NCI-H226 (cell line): ENCODE measurements at places on chromosomes 5 and 9.

- no peak for DNase-seq
Observed at GRCh38 chr5:57007344-57007743, 55.4 kb upstream of the MIER3 start.

- DNase-seq = peak; percentile 38
Observed at GRCh38 chr9:128899566-128900322, 17.8 kb downstream of the LRRC8A start.

- no peak for DNase-seq
Observed at GRCh38 chr5:93601802-93602155, 18.8 kb downstream of the NR2F1 start.

DNA sequence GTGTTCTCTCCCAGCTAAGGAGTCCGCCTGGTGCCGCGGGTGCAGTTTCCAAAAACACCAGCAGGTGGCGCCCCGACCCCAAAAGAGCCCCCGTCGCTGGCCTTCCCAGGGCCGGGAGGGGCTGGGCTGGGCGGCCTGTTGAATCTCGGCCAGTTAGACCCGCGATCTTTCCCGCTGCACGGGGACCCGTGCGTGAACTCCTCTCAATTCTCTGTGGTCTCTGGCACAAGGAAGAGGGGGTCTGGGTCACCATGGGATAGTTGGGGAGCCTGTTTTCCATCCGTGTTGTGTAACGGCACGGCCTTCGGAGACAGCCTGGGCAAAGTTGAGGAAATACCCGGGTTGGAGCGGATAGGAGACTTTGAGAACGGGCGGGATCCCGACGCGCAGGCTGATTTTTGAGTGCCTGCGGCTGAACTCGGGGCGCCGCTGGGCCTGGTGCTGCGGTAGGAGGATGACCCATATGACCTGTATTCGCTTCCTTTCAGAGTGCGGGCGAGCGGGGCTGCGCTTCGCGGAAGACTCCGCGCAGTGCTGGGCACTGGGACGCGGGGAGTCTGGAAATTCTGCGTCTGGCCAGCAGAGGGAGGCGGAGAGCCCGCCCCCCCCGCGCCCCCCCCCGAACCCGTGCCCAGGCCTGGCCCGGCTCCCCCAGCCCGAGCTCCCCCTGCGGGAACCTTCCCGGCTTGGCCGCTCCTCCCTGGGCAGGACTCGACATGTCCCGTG, 7.9 kb upstream of the PSD2 start:
- peak; percentile 70 for DNase-seq

- DNase-seq = no peak
Observed at GRCh38 chr9:133349965-133350616, 2.1 kb downstream of the RPL7A start.

DNA sequence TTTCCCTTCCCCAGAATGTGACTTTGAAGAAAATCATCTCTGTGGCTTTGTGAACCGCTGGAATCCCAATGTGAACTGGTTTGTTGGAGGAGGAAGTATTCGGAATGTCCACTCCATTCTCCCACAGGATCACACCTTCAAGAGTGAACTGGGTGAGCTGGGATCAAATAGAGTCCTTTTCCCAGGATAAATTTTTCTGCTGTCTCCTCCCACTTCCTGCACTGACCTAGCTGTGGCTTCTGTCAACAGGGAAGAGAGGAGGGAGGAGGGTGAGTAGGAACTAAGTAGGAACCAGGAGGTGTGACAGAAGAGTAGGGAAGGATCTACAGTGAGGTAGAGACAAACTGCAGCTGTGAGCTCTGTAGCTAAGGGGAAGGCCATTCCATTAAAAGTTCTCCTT, 69.3 kb downstream of the MAMDC2 start:
- peak; percentile 34 for DNase-seq

DNA sequence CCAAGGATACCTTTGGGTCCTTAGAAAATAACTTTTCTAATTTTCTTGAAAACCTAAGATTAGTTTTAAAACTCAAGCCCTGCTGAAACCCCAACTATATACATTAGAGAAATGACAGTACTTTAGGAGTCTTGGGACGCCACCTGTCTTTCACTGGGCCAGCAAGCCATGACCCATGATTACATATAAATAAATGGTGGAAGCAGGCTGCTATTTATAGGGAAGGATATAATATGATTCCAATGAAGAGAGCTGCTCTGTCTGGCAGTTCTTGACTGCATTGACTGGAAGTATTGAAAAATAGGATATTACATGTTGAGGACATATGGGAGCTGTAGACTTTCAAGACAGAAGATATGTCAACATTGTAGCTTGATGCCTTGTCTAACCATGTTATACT, 7.3 kb downstream of the JMY start:
- no peak for DNase-seq

- no peak for DNase-seq
Observed at GRCh38 chr5:14665949-14666348, 1.4 kb downstream of the OTULIN start.

- no peak for DNase-seq
Observed at GRCh38 chr9:112327718-112328450, 5.5 kb downstream of the PTBP3 start.

- DNase-seq = no peak
Observed at GRCh38 chr9:110887276-110887675, 151.0 kb downstream of the LPAR1 start.

DNA sequence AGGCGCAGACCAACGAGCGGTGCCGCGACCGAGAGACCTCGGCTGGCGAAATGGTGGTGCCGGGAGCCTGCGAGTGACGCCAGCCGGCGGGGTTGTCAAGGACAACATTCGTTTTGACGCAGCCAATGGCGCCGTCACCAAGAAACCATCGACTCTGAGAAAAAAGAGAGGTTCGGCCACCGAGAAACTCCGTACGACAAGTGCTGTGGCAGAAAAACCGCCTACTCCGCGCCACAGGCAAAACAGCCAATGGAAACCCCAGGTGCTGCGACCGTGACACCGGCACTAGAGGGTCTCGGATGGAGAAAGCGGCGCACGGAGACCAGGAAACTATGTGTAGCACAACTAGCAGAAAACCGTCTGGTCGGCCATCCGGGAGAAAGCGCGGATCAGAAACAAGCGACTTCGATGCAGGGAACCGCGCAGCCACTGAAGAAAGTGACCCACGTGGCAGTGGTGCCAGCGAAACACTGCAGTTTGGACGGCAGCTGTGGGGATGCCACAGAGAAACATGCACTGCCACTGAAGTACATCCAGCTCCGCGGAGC, 88.8 kb downstream of the ANXA2R start:
- DNase-seq = no peak

GRCh38 chr9:121199921-121200320, 1.7 kb downstream of the RAB14 start:
- DNase-seq = no peak

DNA sequence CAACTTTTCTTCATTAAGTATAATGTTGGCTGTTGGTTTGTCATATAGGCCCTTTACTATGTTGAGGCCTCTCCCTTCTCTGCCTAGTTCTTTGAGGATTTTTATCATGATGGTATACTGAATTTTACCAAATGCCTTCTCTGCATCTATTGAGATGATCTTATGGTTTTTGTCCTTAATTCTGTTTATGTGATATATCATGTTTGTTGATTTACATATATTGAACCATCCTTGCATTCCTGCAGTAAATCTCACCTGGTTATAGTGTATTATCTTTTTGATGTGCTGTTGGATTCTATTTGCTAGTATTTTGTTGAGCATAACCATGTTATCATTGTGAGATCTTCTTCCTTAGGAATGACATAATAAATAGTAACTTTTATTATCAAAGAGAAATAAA, 362.9 kb downstream of the CCDC171 start:
- DNase-seq = no peak

- no peak for DNase-seq
Observed at GRCh38 chr9:104177676-104178075, 83.6 kb downstream of the SMC2 start.

DNA sequence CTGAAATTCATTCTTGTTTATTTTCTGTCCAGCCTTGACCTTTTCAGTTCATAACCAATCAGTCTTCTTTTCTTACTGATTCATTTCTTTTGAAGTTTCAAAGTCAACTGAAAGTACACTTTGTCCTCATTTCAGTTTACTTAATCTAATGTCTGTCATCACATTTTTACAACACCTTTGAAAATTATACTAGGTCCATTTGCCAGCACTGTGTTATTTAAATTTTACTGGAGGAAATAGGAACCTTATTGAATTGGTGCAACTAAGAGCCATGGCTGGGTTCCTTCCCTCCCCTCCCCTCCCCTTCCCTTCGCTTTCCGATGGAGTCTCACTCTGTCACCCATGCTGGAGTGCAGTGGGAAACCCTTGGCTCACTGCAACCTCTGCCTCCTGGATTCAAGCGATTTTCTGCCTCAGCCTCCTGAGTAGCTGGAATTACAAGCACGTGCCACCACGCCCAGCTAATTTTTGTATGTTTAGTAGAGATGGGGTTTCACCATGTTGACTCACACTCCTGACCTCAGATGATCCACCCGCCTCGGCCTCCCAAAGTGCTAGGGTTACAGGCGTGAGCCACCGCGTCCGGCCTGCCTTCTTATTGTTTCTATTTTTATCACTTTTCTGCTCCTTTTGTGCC, 6.3 kb downstream of the RMI1 start:
- DNase-seq = no peak

DNA sequence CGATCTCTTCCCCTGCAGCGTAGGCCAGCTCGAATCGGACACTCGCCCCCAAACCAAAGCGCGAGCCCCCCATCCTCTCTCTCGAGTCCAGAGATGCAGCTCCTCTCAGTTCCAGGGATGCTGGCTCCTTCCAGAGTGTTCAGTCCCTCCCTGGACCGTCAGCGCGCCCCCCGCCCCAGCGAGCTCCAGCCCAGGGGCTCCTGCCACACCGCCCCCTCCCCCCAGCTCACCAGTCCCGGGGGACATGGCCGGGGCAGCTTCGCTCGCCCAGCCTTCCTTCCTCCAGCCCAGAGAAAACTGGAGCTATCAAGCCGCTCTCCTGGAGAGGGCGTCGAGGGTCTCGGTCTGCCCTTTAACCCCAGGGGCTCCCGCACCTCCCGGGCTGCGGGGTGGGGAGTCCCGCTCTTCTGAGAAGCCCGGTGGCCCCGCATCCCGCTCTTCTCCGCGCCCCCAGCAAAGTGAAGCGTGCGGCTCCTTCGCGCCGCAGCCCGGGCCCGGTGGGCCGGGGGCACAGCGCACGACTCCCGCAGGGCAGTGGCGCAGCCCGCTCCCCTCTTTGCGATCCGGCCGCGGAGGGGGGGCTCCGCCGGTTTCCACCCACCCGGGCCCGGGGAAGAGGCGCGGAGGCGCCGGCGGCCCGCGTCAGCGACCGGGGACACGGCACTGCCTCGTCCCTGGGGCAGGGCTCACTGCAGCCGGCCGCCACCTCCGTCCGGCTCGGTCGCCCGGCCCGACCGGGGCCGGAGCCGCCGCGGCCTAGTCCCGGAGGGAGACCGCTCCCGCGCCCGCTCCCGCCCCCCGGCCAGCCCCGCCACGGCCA, 587 bp downstream of the MIER3 start:
- DNase-seq = peak; percentile 14

DNA sequence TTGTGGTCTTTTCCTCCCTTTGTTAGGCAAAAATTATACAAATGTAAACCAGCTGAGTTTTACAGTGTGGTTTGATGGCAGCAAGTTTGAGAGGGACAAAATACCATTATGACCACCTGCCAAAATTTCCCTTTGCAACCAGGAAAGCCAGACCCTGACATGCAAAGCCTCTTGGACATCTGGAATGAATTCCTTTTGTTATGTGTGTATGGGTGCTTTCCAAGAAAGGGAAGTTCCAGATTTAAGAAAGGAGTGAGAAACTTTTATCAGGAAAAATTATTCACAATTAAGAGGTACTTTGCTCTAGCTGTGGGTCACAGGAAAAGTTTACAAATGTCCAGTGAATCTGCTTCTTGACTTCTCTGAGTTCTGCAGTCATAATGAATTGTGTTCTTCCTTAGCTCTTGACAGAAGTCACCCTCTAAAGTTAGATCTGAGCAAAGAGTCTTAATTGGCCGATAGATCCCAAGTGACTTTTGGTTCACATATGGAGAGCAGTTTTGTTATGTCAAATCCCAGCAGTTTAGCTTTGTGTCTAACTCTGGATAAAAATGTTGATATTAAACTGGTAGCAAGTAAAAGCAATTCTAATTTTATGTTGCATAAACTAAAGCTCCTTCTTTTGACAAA, 295.9 kb upstream of the ZNF608 start:
- no peak for DNase-seq

DNA sequence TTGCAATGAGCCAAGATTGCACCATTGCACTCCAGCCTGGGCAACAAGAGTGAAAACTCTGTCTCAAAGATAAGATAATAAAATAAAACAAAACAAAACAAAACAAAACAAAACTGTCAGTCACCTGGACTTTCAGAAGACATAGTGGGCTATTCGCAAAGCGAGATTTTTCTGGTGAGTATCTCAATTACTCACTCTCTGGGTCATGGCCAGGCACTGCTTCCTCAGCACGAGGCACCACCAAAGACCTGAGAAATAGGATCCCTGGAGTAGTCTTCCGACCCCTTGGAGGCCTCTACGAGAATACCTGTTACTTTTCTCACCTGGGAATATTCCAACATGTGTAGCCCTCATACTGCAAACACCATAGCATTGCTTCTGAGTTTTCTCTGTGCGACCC, 201.7 kb upstream of the ZNF618 start:
- DNase-seq = peak; percentile 72

DNA sequence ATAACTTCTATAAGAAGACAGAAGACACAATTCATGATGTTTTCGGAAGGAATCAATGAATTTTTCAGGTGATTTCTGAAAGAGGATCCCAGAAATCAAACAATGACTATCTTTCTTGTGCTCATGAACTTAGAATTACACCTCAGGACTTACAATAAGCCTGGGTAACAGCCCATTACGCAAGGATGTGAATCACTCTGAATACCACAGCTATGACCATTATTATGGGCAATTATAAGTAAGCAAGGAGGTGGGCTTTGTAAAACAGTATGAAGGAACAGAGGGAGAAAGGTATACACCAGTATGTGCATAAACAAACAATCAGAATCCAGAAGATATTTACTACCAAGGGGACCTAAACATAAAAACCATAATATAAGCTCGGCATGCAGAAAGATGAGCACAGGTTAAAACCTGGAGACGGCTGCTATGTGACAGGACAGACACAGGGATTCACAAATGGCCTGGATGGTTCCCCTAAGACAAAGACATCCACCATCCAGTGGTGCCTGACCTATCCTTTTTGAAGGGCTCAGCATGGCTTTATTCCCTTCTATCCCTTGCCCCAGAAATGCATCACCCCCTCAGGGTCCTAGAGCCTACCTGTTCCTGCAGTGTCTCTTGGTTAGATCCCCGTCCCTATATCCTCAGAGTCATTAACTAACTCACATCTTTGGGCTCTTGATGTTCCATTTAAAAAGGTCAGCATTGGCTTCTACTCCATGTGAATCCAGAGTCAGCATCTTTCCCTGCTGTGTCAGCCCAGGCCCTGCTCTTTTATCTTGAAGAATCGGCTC, 21.8 kb upstream of the PPP2CA start:
- DNase-seq = peak; percentile 86

- peak; percentile 7 for DNase-seq
Observed at GRCh38 chr9:87464992-87465378, 32.7 kb upstream of the DAPK1 start.

GRCh38 chr9:17588395-17588794, 9.5 kb downstream of the SH3GL2 start:
- DNase-seq = no peak

DNA sequence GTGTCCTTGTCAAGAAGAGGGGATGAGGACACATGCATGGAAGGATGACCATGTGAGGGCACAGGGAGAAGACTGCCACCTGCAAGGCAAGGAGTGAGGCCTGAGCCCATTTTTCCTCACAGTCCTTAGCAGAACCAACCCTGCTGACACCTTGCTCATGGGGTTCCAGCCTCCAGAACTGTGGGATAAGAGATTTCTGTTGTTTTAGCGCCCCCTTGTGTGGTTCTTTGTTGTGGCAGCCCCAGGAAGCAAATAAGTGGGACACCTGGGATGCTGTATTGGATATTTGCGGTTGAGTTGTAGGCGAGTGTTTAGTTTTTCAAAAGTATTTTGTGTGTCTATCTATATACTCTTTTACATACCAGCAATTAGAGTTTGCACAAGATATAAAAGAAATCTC, 206.4 kb downstream of the NXNL2 start:
- no peak for DNase-seq
